Uterus (tissue), 4 donors: ENCODE measurements at places on chromosomes 4 and X. TPM values are rescaled to one million over a fixed set of nuclear protein-coding genes. Genes with fewer than 3 reads are reported as not detected.

FSTL5 gene
- total RNA-seq = not detected

SLC9A7 gene
- 0.88 TPM for total RNA-seq

DNA sequence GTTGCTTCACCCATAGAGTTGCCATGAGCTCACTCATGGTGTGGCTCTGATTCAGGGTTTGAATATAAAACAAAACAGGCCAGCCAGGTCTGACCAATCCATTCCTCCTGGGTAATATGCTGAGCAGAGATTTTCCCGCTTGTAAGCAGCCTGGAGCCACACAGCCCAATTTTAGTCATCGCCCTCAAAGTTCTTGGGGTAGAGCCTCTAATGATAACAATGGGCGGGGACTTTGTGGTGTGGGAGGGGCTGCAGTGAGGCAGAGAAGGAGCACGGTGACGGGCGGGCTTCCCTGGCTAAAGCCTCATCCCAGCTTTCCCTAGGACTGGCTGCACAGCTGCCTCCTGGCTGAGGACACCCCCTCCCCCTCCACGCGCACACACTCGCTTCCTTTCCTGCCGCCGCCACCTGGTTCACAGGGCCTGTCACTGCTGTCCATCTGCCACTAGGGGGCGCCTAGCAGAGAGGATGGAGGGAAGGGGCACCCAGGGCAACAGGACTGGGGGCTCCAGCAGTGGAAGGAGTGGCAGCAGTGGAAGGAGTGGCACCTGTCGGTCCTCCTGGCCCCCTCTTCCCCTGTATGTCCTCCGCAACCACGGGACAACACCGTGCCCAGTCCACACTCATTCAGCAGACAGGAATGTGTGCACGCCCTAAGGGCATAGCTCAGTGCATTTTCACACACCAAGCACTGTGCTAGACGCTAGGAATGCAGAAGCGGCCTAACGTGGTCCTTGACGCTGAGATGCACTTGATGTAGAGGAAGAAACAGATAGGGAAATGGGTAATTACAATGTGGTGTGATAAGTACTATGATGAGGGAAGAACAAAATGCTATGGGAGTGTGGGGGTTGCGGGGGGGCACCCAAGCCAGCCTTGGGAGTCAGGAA lies 26.8 kb downstream of the PRPS1 start:
- peak; percentile 50 for DNase-seq
- H3K36me3 ChIP-seq = no peaks in the 10 kb centered on the region
- H3K27me3 ChIP-seq = no peaks in the 10 kb centered on the region
- H3K27ac ChIP-seq = no peak overlapping the region
- no peak overlapping the region for H3K4me3 ChIP-seq

DNA sequence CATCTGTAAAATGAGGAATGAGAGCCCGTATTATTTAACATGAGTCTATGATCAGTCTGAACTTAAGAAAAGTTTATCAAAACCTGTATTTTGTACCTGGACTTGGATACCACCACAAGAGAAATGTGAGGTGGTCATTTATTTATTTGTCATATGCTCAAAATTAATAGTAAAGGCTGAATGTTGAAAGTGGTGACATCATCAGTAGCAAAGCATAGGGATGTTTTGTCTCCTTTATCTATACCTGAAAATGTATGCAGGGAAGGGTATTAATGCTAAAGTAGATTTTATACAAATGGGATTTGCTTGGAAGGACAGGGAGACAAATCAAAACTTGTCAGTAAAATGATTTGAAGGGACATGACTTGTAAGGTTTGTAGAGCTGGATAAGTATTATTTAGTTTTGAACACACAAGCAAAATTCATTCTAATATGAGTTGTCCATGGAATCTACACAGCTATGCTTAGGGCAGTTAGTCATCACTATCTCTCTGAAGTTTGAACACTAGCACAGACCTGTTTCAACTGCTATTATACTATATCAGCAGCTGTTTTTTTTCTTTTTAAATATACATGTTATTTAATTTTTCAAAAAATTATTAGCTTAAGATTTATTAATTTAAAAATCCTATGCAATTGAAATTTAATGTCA lies 52.4 kb upstream of the GUCY1A1 start:
- no peak overlapping the region for H3K4me3 ChIP-seq
- H3K36me3 ChIP-seq = no peaks in the 10 kb centered on the region
- H3K27me3 ChIP-seq = no peaks in the 10 kb centered on the region
- no peak overlapping the region for H3K27ac ChIP-seq
- DNase-seq = no peak
- H3K4me1 ChIP-seq = no peaks in the 10 kb centered on the region

GRCh38 chr4:78299565-78299972 lies 242.4 kb downstream of the FRAS1 start:
- no peaks in the 10 kb centered on the region for H3K4me1 ChIP-seq
- H3K36me3 ChIP-seq = no peaks in the 10 kb centered on the region
- no peaks in the 10 kb centered on the region for H3K27me3 ChIP-seq
- no peak overlapping the region for H3K27ac ChIP-seq
- no peak overlapping the region for H3K4me3 ChIP-seq

BMPR1B gene
- total RNA-seq = 13.6 TPM

DNA sequence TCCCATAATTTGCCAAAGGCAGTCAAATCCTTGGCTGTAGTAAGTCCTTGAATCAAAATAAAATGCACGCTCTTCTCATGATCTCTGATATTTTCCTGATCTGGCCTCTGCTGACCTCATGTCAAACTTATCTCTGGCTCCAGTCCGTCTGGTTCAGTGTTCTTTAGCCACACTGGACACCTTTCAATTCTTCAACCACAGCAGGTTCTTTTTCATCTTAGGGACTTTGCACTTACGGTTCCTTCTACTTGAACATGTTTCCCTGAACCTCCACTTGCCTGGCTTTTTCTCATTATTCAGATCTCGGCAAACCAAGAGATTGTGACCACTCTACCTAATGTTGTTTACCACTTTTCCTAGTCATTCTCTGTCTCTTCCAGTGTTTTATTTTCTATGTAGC lies 10.3 kb downstream of the ENPEP start:
- H3K27ac ChIP-seq = peak overlapping the region; percentile 86
- no peaks in the 10 kb centered on the region for H3K36me3 ChIP-seq
- no peak for DNase-seq

DNA sequence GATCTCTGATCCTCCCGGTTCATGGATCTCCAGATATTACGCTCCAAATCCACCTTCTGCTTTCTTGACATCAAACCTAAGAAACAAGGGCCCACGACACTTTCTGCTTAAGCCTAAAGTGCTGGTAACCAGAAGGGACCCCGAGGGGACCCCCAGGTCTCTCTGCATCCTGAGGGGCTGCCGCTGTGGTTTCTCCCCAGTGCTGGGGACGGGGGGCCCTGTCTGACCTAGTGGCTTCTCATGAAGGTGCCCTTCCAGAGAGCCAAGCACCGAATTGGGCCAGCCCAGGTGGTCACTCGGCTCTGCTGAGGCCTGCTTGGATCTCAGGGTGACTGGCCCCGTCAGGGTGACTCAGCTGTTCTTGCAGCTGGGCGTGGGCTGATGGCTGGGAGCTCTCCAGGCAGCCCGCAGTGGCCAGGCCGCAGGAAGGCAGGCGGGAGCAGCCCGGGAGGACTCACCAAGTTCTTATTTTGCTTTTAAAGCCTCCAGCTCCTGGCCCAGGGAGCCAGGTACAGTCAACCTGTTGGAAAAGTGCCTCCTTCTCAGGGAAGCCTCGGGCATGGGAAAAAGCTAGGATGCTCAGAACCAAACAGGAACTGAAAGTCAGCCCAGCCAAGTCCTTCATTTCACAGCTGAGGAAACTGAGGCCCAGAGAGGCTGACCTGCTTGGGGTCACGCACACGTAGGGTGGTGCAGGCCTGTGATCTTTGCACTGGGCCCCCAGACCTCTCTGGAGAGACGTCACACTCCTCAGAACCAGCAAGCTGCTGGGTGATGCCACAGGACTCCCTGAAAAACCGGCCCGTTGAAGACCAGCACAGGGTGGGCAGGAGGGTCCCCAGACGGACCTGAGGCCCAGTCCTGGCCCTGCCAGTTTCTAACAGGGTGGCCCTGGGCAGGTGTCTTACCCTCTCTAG lies 16.7 kb downstream of the BLOC1S4 start:
- no peak overlapping the region for H3K4me3 ChIP-seq
- H3K36me3 ChIP-seq = no peaks in the 10 kb centered on the region
- H3K27ac ChIP-seq = peak overlapping the region; percentile 24
- peak; percentile 77 for DNase-seq
- no peaks in the 10 kb centered on the region for H3K27me3 ChIP-seq
- peaks cover 8% of the 10 kb centered on the region for H3K4me1 ChIP-seq
